AG10803 (cell line): ENCODE measurements at places on chromosomes 7 and 10.

- no peak for DNase-seq
Measured at GRCh38 chr7:24706211-24707170, 50.8 kb downstream of the GSDME start.

- DNase-seq: peak; percentile 26
Measured at GRCh38 chr7:46707973-46708372, 786.9 kb upstream of the IGFBP3 start.

- no peak for DNase-seq
Measured at GRCh38 chr10:528173-529165, 161.0 kb downstream of the DIP2C start.

DNA sequence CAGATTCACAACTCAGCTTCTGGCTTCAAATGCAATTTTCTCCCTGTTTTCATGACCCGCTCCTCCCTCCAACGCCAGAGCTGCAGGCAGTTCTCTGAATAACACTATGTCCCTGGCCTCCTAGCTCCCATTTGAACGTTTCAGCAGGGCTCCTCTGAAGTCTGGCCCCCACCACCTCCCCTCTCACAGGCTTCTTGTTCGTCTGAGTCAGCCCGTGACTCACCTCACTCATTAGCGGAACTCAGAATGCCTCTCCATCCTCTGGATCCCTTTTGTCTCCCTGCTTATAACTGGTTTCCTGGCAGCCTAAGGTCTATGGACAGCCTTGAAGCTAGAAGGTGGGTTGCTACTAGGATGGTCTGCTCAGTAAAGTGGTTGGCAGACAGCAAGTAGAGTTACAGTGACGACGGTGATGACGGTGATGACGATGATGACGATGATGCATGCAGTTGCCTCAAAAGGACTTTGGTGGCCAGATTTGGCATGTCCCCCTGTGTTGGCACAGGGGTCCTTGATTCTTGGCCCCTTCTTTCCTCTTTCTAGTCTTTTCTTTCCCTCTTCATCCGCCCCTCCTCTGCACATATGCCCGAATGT, 83.3 kb upstream of the MKLN1 start:
- peak; percentile 87 for DNase-seq

- no peak for DNase-seq
Measured at GRCh38 chr7:1943933-1944618, 274.0 kb downstream of the ELFN1 start.

GRCh38 chr7:134678115-134678514, 31.5 kb downstream of the BPGM start:
- DNase-seq: no peak
